ENCODE measurements at places on chromosomes 4 and X. TPM values are rescaled to one million over a fixed set of nuclear protein-coding genes. Genes with fewer than 3 reads are reported as not detected.

Gene DRD5
- not detected for total RNA-seq

Gene PAGE5
- total RNA-seq, result 1.1 TPM

Gene DMP1
- total RNA-seq, result not detected

GRCh38 chr4:54904953-54905352 lies 220.4 kb downstream of the KDR start:
- DNase-seq, result no peak

DNA sequence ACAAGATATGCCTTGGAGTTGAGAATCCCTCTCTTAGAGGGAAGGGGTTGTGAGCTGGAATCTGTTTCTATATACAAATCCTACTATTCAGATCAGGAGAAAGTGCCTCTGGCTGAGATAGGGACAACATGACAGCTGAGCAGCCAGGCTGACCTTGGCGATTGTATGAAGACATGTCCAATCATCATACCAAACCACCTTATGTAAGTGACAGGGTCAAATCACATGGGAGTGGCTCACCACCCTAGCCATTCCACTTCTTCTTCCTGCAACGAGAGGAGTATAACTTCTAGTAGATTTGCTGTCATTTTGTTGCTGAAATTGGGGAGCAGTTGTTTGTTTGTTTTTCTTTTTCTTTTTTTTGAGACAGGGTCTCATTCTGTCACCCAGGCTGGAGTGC lies 48.3 kb upstream of the TMEM150C start:
- DNase-seq, result no peak

DNA sequence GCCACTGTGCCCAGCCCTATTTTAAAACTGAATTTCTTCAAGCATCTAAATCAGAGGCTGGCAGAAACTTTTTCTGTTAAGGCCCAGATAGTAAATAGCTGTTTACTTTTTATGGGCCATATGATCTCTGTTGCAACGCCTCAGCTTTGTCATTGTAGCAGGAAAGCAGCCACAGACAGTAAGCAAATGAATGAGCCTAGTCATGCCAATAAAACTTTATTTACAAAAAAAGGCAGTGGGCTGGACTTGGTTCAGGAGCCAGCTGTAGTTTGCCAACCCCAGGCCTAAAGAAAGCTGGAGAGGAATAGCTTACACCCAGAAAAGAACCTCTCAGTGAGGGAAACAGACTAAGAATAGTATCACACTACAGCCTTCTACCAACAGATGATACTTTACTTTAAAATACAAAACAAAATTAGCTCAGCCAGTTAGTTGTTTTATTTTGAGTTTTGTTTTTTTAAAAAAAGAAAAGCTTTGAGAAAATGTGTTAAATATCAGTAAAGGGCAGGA lies 25.5 kb downstream of the CHST7 start:
- no peak for DNase-seq

DNA sequence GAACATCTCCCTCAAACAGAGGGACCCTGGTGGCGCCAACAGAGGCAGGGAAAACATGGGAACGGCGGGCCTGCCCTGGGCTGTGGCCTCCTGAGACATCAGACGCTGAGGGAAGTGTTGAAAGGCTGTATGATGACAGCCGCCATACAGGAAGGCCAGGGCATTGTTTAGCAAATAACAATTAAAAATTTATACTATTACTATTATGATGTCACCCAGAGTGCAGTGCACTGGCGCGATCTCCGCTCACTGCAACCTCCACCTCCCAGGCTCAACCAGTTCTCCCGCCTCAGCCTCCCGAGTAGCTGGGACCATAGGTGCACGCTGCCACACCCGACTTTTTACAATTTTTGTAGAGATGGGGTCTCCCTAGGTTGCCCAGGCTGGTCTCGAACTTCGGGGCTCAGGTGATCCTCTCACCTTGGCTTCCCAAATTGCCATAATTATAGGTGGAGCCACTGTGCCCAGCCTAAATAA lies 54.6 kb downstream of the CPZ start:
- no peak for DNase-seq

DNA sequence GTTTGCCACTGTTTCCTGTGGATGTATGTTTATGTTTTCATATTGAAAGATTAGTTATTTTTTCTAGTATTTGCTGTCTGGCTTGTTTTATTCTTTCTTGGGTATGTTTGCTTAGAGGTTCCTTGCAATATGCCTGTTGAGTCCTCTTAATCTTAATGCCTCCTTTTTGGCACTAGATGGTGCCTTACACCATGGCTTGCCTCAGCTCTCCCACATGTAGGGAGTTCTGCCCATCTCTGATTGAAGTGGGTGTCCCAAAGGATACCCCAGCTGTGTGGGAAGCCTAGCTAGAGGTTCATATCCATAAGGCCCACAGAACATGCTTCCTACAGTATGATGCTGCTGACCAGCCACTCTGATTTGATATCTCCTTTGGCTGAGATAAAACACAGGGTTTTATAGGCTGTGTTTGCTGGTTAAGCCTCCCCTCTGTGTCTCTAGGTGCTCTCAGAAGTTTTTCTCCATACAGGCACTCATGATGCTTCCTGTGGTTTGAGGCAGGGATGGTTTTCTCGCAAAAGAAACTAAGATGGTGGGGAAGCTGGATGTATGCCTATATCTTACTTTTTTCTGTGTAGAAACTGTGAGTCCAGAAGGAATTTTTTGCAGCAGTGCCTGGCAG lies 162.4 kb downstream of the ASB9 start:
- DNase-seq, result no peak

- peak; percentile 58 for DNase-seq
These were observed 7.4 kb downstream of the HNRNPH2 start for GRCh38 chrX:101415180-101416145.

- DNase-seq, result no peak
These were observed 131.5 kb downstream of the HS3ST1 start for GRCh38 chr4:11297201-11297600.

- no peak for DNase-seq
These were observed 84.0 kb downstream of the WWC2 start for GRCh38 chr4:183182873-183183725.

- DNase-seq, result no peak
These were observed 22.0 kb downstream of the C4orf54 start for GRCh38 chr4:99635601-99636000.

Data from CD8-positive, alpha-beta memory T cell (primary cell).